ENCODE measurements at places on chromosomes 4 and X. TPM values are rescaled to one million over a fixed set of nuclear protein-coding genes. Genes with fewer than 3 reads are reported as not detected.

The PCSK1N gene
- total RNA-seq: 0.53 TPM

The ZFP92 gene
- 3.0 TPM for total RNA-seq

The MAB21L2 gene
- not detected for total RNA-seq

The XAGE1A gene
- total RNA-seq: not detected

The DUX4 gene
- total RNA-seq: not detected

The NKX6-1 gene
- total RNA-seq: not detected

The MAGED4 gene
- total RNA-seq: 6.0 TPM

The RASSF6 gene
- 1.2 TPM for total RNA-seq

The RAB39B gene
- total RNA-seq: 0.03 TPM

The MAGEE2 gene
- not detected for total RNA-seq

The FGB gene
- total RNA-seq: not detected

The RIPPLY1 gene
- total RNA-seq: not detected

The CNKSR2 gene
- 0.78 TPM for total RNA-seq

The SPIN2A gene
- 0.14 TPM for total RNA-seq

The USP9X gene
- total RNA-seq: 60.9 TPM

The MBNL3 gene
- 12.4 TPM for total RNA-seq

The GBA3 gene
- 0.07 TPM for total RNA-seq

The MAP3K15 gene
- 0.10 TPM for total RNA-seq

The SHISA3 gene
- not detected for total RNA-seq

The ARSJ gene
- 11.1 TPM for total RNA-seq

The NUDT10 gene
- total RNA-seq: 0.75 TPM

The SPACA5 gene
- total RNA-seq: not detected

The FAM184B gene
- total RNA-seq: not detected

The GAB1 gene
- 10.4 TPM for total RNA-seq

The MFSD8 gene
- total RNA-seq: 15.8 TPM

The GSX2 gene
- not detected for total RNA-seq

The TRIML2 gene
- 18.7 TPM for total RNA-seq

The SPOCK3 gene
- not detected for total RNA-seq

The FOXO4 gene
- total RNA-seq: 2.3 TPM

The RTL9 gene
- 0.11 TPM for total RNA-seq

The SOWAHD gene
- not detected for total RNA-seq

The NLGN3 gene
- total RNA-seq: 0.03 TPM

The TRMT10A gene
- total RNA-seq: 6.1 TPM

The TRPC5OS gene
- total RNA-seq: not detected

The EDA gene
- 1.1 TPM for total RNA-seq

The GLUD2 gene
- 0.25 TPM for total RNA-seq

The AKAP14 gene
- not detected for total RNA-seq

The MTHFD2L gene
- total RNA-seq: 6.1 TPM

The TRIM60 gene
- total RNA-seq: not detected

The LRAT gene
- total RNA-seq: 0.11 TPM

The PPARGC1A gene
- not detected for total RNA-seq

The CABS1 gene
- total RNA-seq: not detected

The PPP2R2C gene
- total RNA-seq: 0.18 TPM

The CLCN4 gene
- 0.35 TPM for total RNA-seq

The RHOXF2B gene
- total RNA-seq: not detected

The COX7B2 gene
- total RNA-seq: not detected

The RGN gene
- 0.07 TPM for total RNA-seq

The TEX13B gene
- total RNA-seq: not detected

The CETN2 gene
- 50.9 TPM for total RNA-seq

The NPY1R gene
- 0.04 TPM for total RNA-seq

The S100G gene
- total RNA-seq: not detected

The STK32B gene
- total RNA-seq: 8.3 TPM

The GPRASP1 gene
- total RNA-seq: 0.46 TPM

The F8 gene
- 1.2 TPM for total RNA-seq

The OTC gene
- not detected for total RNA-seq

The TCEAL7 gene
- 6.5 TPM for total RNA-seq

The ZNF157 gene
- total RNA-seq: 0.24 TPM
